ENCODE measurements at places on chromosomes 11 and 22. TPM values are rescaled to one million over a fixed set of nuclear protein-coding genes. Genes with fewer than 3 reads are reported as not detected.

TRIM51 gene
- total RNA-seq = not detected

OR52N4 gene
- total RNA-seq = 1.0 TPM

ELP4 gene
- total RNA-seq = 17.7 TPM

CRYBB3 gene
- not detected for total RNA-seq

CHRM1 gene
- not detected for total RNA-seq

NXPE2 gene
- not detected for total RNA-seq

RIMBP3B gene
- not detected for total RNA-seq

SEC14L2 gene
- 15.5 TPM for total RNA-seq

DDIAS gene
- 0.94 TPM for total RNA-seq

RASL10A gene
- total RNA-seq = 0.21 TPM
